ENCODE measurements at places on chromosomes 1 and 21. TPM values are rescaled to one million over a fixed set of nuclear protein-coding genes. Genes with fewer than 3 reads are reported as not detected.

SLC1A7 gene
- not detected for total RNA-seq

WNT9A gene
- total RNA-seq = 0.54 TPM

CD1D gene
- not detected for total RNA-seq

CHD1L gene
- 85.5 TPM for total RNA-seq

OR14A2 gene
- total RNA-seq = not detected

PPFIA4 gene
- 5.0 TPM for total RNA-seq

SRGAP2 gene
- 126 TPM for total RNA-seq

ARTN gene
- total RNA-seq = 0.89 TPM

- DNase-seq = no peak
Measured at GRCh38 chr1:172893146-172893841, 157.4 kb downstream of the TNFSF18 start.

DNA sequence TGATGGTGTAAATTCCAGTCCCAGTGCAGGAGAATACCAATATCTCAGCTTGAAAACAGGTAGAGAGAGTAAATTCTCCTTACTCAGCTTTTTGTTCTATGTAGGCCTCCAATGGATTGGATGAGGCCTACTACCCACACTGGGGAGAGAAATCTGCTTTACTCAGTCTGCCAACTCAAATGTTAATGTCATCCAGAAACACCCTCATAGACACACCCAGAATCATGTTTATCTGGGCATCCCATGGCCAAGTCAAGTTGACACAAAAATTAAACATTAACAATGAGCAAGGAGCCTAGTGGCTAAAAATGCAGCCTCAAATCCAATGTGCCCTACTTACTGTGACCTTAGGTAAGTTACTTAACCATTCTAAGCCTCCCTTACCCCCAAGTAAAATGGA lies 6.9 kb upstream of the HLX start:
- no peak for DNase-seq

GRCh38 chr1:116514708-116515525 lies 55.9 kb downstream of the CD58 start:
- no peak for DNase-seq

GRCh38 chr21:41234569-41234968 lies 66.6 kb downstream of the BACE2 start:
- no peak for DNase-seq

DNA sequence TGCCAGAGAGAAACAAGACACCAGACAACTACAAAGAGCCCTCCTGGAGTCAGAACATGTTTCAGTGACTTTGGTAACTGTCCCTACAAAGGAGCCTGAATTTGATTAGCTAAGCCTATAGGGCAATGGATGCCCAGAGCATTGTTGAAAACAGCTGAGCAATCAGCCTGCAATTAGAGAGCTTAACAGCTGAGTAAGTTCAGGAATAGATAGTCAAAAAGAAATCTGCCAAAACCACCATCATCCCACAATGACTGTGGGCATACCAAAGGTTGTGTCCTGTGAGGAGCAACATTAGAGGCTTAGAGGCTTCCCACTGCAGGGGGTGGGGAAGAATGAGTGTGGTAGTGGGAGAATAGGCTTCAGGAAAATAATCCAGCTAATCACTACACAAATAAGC lies 32.1 kb downstream of the SH3BP5L start:
- no peak for DNase-seq

GRCh38 chr1:216805233-216805632 lies 82.0 kb upstream of the ESRRG start:
- no peak for DNase-seq

GRCh38 chr1:21781815-21782348 lies 1.1 kb downstream of the USP48 start:
- DNase-seq = no peak

DNA sequence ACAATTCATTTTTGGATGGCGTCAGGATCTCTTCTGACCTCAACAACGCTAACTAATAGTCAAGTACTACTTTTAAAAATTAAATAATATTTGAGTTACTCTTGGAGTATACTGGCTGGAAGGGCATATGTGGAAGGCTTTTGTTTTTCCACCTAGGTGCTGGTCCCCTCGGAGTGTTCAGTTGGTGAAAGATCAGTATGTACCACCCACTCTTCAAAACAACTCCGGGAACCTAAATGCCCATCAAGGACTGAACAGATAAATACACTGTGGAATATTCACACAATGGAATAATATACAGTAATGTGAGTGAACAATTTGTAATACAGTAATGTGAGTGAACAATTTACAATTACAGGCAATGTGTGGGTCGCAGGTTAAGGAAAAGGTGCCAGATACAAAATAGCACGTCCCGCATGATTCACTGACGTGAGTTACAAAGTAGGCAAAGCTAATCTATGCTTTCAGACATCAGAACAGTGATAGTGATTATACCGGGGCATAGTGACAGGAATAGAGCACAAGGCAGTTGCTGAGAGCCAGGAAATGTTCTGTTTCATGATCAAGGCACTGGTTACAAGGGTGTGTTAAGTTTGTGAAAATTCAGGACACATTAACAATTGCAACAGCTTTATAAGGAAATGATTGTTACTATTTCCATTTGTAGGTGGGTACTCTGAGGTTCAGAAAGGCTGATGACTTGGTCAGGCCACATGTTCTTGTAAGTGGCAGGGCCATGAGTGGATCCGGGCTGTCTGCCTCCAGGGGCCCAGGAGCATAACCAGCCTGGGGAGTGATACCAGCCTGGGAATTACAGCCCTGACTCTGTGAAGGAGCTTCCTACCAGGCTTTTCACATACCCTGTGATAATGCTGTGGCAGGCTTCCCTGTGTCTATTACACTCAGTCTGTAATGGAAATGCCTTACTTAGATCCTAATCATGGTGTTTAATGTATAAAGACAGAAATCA lies 59.3 kb upstream of the ABCD3 start:
- DNase-seq = no peak

- DNase-seq = no peak
Measured at GRCh38 chr21:39633770-39634181, 21.0 kb downstream of the B3GALT5 start.

DNA sequence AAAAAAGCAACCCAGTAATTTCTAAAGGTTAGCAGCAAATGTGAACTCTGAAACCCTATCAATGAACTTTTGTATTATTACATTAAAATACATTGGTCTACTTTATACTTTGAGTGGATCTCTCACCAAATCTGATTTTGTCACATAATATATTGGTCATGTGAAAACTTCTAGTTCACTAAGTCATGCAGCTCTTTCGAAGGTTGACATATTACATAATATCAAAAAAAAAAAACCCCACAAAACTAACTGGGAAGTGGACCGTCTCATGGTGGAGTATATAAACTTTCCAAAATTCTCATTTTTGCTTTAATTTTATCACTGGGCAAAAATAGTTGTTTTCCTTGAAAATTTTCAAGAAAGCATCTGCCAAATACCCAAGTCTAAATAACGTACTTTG lies 50.4 kb downstream of the GATAD2B start:
- DNase-seq = no peak

DNA sequence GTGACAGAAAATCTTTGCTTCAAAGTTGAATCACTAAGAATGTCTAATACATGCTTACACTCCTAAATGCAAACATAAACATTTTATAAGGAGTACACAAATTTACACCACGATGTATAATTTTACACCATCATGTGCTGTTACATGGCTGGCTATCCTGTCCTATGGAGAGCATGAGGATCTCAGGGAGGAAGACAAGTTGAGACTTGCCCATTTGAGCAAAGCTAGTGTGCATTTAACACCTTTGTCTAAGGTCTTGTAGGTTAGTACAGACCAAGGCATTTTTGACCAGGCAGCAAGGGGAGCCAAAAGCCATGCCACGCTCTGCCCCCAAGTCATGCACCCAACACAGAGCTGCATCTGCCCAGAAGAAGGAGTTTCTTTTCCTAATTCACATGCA lies 14.5 kb upstream of the COG2 start:
- no peak for DNase-seq

Measured in neural crest cell (in vitro differentiated cells).